ENCODE measurements at places on chromosomes 5 and 9. TPM values are rescaled to one million over a fixed set of nuclear protein-coding genes. Genes with fewer than 3 reads are reported as not detected.

The C5orf58 gene
- total RNA-seq: not detected

The FAM219A gene
- 27.2 TPM for total RNA-seq

The HTR4 gene
- total RNA-seq: 0.22 TPM

The ADGRV1 gene
- not detected for total RNA-seq

The SKP2 gene
- total RNA-seq: 6.3 TPM

The PCDHB13 gene
- 2.6 TPM for total RNA-seq
